ENCODE measurements at places on chromosomes 12 and 14.

DNA sequence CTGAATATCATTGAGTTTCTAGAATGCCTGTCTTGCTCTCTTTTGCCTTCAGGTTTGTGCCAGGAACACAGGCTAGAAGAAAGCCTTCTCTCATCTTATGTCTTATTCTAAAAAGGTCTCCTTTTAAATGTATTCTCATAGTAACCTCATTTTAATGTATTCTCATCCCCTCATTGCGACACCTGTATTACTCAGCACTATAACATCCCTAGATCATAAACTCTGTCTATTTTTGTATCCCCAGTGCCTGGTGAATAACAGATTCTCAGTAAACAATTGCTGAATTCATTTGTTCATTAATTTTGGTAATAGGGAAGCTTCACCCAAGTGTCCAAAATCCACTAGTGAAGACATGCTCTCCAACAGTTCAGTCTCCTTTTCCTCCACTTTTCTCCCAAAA, 8.8 kb upstream of the LRRK2 start:
- DNase-seq: no peak

GRCh38 chr12:77493302-77494168, 337.2 kb upstream of the NAV3 start:
- DNase-seq: peak; percentile 8

- no peak for DNase-seq
Observed at GRCh38 chr12:131943389-131943788, 6.4 kb upstream of the EP400 start.

DNA sequence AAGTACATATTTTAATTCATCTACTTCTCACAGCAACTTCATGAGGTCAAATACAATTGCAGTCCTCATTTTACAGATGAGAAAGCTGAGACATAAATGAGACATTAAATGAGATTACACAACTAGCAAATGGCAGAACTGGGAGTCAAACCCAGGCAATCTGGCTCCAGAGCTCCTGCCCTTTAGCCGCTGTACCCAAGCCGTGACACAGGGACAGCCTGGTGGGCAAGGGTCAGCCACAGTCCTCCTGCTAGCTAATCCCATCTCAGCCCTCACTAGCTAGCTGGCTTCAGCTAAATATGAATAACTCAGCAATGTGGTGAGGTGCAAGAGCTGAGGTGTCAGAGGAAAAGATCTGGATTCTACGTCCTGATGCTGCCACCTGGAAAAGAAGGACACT, 54.8 kb downstream of the NINJ2 start:
- DNase-seq: no peak

- no peak for DNase-seq
Observed at GRCh38 chr14:88823968-88824313, 510 bp upstream of the TTC8 start.

GRCh38 chr14:23089498-23090253, 5.3 kb downstream of the ACIN1 start:
- DNase-seq: no peak

DNA sequence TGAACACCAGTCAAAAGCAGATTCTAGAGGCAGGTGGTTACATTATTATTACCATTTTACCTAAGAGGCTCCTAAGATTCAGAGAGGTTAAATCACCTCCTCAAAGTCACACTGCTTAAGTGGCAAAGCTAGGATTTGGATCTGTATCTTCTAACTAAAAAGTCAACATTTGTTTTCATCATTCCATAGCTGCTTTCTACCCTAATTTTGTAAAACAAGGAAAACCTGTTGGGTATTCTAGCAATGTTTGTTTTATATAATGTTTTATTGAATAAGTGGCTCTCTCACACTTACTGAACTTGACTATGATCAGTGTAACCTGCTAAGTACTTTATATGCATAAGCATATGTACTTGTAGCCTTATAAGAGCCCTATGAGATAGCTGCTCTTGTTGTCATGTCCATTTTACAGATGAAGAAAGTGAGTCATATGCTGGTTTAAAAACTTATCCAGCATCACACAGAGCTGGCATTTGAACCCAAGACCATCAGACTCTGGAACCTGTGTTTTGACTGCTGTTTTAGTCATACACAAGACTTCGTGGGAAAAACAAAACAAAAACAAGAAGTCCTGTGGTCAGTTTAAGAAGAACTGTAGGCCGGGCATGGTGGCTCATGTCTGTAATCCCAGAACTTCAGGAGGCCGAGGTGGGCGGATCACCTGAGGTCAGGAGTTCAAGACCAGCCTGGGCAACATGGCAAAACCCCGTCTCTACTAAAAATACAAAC, 31.7 kb upstream of the EVL start:
- DNase-seq: no peak

DNA sequence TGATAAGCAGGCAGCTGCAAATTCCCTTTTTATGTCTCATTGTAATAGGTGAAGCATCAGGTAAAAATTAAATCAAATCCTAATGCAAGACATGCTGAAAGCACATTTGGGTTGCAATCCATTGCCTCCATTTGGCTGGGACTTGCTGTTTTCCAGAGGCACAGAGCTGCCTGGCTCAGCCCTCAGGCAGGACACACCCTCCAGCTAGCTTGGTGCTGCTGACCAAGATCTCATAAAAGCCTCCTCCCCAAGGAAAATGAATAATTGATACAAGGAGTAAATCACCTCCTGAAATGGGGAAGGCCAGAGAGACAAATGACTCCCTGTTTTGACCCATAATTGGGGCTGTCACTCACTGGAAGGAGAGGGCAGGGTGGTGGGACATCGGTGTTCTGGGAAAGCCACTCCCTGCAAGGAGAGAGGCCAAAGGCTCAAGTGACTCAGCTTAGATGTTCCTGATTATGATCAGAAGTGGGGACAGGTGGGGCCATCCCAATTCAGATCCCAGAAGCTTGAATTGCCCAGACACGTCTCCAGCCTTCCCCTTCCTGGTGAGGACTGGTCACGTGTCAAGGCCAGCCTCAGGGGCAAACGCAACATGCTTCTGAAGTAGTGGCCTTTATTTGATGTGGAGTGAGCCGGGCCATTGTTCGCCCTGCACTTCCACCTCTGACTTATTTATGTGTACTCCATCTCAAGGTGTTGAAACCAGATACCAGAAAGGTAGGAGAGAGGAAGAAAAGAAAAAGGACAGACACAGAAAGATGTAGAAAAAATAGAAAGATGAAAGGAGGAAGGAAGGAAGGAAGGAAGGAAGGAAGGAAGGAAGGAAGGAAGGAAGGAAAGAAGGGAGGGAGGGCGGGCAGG, 773.7 kb downstream of the BCL11B start:
- no peak for DNase-seq

- DNase-seq: no peak
Observed at GRCh38 chr14:73750531-73750901, 36.3 kb upstream of the PNMA1 start.

GRCh38 chr14:101054671-101055070, 151.1 kb upstream of the RTL1 start:
- DNase-seq: no peak

DNA sequence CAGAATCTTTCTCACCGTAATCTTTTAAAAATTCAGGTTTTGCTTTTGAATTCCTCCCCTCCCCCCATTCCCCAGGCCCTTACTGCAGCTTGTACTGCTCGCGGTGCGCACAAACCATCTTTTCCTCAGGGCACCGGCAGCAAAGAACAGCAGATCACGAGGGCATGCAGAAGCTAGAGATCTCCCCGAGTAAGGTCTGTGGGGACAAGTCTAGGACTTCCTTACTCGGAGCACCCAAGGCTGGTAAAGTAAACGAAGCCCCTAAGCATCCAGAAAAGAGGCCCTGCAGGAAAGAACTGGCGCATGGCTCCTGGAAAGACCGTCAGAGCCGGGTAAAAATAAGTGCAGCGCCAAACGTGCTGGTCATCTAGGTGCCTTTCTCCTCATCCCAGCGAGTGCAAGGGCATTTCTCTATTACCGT, 727 bp downstream of the LDHB start:
- DNase-seq: no peak

- DNase-seq: no peak
Observed at GRCh38 chr12:106508966-106509365, 73.8 kb upstream of the RFX4 start.

GRCh38 chr14:78933948-78934524, 763.9 kb downstream of the NRXN3 start:
- no peak for DNase-seq

- DNase-seq: no peak
Observed at GRCh38 chr14:77098529-77099353, 683 bp downstream of the CIPC start.

DNA sequence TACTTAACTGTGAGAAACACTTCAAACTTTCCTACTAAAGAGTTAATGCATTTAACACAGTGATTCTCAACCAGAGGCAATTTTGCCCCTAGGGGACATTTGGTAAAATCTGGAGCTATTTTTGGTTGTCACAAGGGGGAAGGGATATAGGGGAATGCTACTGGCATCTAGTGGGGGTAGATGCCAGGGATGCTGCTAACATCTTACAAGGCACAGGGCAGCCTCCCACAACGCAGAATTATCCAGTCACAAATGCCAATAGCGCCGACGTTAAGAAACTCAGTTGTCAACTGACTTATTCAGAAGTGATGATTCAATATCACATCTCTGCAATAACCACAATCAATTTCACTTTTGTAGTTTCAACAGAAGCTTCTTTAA, 2.0 kb downstream of the EEA1 start:
- DNase-seq: no peak

GRCh38 chr12:49873361-49873934, 30.3 kb downstream of the FAIM2 start:
- DNase-seq: no peak

GRCh38 chr14:75917946-75918335, 63.9 kb downstream of the TGFB3 start:
- DNase-seq: no peak

GRCh38 chr14:60989599-60989998, 8.6 kb downstream of the SLC38A6 start:
- DNase-seq: no peak

DNA sequence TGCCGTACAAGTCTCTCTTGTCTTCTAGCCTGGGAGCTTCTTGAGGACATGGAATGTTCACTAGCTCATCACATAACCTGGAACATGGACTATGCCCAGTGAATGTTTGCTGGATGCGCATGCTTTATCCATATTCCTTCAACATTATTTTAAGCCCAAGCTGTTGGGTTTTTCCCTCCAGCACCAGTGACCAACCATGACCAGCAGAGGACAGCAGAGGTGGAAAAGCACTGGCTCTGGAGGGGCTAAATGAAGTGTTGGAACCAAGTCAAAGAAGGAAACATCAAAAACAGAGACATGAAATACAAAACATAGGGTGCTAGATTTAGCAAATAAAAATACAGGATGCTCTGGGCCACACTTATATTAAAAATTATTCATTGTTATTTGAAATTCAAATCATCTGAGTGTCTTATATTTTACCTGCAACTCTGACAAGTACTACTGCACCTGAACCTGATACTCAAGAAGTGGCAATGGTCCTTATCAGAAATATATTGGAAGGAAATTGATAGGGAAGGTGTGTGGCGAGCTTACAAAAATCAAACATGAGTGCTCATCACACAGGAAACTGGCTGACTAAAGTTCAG, 23.1 kb upstream of the HELB start:
- no peak for DNase-seq

DNA sequence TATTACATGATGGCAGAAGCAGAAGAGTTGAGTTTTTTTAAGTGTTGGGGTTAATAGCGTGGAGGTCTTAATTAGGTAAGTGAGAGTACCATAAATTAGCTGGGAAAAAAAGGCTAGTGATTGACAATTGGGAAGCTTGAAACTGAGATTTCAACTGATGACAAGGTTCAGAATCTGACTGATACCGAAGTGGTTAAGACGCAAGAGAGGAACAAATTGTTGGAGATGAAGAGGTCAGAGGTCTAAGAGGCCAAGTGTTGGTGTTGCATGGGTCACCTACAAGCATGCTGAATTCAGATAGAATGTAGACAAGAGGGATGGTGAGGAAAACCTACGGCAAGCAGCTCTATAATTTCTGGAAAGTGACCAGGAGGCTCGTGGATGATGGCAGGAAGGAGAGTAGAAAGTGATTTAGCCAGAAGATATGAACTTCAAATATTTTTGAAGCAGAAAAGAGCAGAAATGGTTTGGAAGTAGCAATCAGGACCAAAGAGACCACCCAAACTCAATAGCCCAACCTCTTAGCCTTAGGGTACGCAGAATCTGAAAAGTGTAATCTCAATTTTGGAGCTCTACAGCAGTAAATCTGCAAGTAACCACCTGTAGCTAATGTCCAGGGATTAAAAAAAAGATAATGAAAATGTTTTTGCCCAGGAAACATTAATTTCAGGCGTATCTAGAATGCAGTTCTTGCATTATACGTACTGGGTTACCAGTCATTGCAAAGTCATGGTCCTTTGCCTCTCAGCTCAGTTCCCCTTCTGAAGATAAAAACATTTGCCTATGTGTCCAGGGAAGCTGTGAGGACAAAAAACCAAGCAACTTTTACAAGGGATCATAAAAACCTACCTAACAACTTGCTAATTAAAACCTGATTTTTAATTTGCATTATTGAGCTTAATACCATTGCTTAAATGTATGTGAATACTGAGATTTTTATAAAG, 1.7 kb upstream of the TMPO start:
- no peak for DNase-seq

- no peak for DNase-seq
Observed at GRCh38 chr14:77276295-77276935, 5.4 kb upstream of the NGB start.

- peak; percentile 62 for DNase-seq
Observed at GRCh38 chr12:124764451-124764850, 99.2 kb downstream of the SCARB1 start.

- no peak for DNase-seq
Observed at GRCh38 chr12:64459394-64459891, 7.5 kb downstream of the TBK1 start.

- DNase-seq: no peak
Observed at GRCh38 chr14:103539056-103539825, 10.2 kb downstream of the TRMT61A start.

Data from GM04503 (cell line).